ENCODE measurements at places on chromosomes 3 and 15.

- DNase-seq: no peak
These were observed 69.1 kb downstream of the MAGEF1 start for GRCh38 chr3:184642631-184643285.

- DNase-seq: peak; percentile 31
These were observed 35.7 kb downstream of the MGA start for GRCh38 chr15:41695750-41696436.

DNA sequence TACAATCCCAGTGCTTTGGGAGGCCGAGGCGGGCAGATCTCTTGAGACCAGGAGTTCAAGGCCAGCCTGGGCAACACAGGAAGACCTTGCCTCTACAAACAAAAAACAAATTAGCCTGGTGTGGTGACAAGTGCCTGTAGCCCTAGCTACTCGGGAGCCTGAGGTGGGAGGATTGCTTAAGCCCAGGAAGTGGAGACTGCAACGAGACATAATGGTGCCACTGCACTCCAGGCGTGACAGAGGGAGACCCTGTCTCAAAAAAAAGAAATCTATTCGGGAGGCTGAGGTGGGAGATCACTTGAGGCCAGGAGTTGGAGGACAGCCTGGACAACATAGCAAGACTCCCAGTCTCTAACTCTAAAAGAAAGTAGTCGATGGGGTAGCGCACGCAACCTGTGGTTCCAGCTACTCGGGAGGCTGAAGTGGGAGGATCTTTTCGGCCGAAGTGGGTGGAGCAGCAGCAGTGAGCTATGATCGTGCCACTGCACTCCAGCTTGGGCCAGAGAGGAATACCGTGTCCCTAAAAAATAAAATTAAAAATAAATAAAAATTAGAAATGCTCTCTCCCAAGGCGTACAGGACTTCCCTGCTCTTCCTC lies 775 bp downstream of the C3orf33 start:
- no peak for DNase-seq

GRCh38 chr3:60364475-60364874 lies 886.8 kb downstream of the FHIT start:
- no peak for DNase-seq

DNA sequence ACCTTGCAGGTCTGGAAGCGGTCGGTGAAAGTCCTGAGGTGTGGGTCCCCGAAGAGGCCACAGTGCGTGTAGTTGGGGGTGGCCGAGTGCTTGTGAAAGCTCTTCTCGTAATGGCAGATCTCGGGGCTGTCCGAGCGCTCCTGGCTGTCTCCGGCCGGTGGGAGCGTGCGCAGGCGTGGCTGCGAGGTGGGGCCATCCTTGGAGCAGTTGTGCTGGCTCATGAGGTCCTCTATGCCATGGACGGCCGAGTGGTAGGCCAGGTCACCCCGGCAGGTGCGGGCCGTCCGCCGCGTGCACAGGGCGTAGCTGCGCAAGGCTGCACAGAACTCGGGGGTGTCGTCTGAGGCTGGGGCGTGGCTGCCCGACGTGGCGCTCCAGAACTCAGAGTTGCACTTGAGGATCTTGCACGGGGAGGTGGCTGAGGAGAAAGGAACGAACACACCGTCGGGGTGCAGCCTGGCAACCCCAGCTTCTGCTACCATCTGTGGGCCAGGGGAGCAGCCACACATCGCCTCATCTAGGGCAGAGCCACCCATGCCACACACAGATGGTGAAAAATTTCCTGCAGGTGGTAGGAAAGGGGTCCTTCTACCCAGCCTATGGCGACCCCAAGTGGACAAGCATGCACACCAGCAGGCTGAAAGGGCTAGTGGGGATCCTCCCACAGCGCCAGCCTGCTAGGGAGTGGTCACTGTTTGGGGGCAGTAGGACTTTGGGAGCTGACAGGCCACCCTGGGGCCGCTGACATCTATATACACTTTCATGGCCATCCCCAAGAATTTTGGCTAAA lies 36.7 kb downstream of the RGMA start:
- DNase-seq: no peak

DNA sequence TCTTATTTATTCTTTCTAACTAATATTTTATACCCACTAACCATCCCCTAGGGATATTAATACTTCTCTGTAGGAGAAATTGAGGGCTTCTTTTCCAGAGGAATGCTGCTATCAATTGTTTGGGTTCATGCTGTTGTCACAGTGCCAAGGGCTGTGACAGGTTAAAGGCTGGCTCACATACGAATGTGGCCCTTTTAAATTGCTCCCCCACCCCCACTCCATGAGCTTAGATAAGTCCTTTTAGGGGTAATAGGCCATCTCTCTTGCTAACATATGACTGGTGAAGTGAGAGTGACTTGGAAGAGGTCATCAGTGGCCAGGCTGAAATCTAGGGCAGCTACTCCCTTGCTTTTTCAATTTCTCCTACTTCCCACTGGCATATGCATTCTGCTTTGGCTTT lies 121.9 kb upstream of the DPH6 start:
- no peak for DNase-seq

GRCh38 chr3:177944228-177944661 lies 592.0 kb upstream of the KCNMB2 start:
- DNase-seq: no peak

DNA sequence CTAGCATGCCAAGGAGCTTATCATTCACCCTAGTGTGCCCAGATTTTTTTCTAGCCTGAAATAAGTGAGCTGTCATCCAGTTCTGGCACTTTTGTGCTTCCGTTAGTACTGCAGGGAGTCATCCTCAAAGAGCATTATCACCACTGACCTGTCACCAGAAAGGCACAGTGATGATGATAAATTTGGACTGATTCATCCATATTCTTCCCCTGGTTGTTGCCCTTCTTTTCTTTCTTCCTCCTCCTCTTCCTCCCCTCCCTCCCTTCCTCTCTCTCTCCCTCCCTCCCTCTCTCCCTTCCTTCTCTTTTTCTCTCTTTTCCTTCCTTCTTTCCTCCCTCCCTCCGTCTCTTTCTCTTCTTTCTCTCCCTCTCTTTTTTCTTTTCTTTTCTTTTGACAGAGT lies 21.3 kb downstream of the SLC35G2 start:
- DNase-seq: no peak

DNA sequence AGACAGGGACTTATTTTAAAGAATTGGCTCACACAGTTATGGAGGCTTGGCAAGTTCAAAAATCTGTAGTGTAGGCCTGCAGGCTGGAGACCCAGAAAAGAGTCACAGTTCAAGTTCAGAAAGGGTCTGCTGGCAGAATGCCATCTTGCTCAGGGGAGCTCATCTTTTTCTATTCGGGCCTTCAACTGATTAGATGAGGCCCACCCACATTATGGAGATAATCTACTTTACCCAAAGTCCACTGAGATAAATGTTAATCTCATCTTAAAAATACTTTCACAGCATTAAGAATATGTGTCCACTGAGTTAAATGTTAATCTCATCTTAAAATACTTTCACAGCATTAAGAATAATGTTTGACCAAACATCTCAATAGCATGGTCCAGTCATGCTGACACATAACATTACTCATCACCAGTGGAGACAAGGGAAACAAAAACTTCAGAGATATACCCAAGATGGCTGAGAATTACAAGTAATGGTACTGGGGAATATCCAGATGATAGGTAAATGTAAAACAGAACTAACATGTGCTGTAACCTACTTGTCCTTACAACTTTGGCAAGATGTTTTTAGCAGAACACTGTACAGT lies 74.3 kb upstream of the STAC start:
- no peak for DNase-seq

DNA sequence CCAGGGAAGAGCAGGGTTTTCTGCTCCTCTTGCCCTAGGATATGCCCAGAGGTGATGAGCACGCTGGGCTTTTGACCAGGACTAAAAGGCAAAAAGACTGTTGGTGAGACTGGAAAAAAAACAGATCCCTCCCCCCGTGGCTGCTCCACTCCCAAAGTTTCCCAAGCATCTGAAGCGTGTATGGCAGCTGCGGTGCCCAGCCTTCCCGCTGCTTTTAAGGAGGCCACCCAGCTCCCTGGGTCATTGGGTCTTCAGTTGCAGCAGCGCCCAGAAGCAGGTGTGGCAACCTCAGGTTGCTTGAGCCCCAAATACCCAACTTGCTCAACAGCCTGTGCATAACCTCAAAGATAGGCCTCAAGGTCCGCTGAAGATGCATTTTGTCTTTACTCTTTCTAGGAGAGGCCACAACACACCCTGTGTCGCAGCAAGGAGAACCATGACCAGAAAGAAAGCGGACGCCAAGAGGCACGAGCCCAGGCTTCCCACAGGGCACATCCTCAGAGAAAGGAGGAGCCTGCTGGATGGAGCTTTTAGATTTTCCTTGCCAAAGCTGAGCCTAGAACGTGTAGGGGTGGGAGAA lies 2.0 kb downstream of the SRGAP3 start:
- no peak for DNase-seq

DNA sequence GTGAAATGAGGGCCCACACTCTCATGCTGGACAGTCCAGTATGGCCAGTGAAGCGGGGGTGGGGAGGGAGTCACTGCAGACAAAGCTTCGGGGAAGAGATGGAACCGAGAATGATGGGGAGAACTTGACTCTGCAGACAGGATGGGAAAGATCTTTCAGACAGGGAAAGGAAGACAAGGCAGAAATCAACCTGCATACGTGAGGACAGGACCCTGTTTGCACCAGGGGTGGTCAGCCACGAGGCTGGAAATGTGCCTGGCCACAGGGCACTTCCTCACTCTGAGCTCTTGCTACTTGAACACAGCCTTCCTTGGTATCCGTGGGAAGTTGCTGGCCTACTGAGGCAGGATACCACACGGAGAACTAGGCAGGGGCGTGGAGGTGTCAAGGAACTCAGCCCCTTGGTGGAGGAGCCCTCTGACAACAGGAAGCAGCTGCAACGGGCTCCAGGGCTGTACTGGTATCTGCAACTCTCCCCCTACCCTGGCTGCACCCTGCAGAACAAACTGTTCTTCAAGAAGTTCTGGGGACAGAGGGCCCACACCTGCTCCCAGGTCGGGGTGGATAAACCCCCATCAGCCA lies 9.3 kb upstream of the SRP14 start:
- DNase-seq: no peak

GRCh38 chr3:123319760-123320159 lies 118.0 kb downstream of the SEC22A start:
- DNase-seq: no peak

- DNase-seq: no peak
These were observed 862.5 kb downstream of the FHIT start for GRCh38 chr3:60388731-60389130.

DNA sequence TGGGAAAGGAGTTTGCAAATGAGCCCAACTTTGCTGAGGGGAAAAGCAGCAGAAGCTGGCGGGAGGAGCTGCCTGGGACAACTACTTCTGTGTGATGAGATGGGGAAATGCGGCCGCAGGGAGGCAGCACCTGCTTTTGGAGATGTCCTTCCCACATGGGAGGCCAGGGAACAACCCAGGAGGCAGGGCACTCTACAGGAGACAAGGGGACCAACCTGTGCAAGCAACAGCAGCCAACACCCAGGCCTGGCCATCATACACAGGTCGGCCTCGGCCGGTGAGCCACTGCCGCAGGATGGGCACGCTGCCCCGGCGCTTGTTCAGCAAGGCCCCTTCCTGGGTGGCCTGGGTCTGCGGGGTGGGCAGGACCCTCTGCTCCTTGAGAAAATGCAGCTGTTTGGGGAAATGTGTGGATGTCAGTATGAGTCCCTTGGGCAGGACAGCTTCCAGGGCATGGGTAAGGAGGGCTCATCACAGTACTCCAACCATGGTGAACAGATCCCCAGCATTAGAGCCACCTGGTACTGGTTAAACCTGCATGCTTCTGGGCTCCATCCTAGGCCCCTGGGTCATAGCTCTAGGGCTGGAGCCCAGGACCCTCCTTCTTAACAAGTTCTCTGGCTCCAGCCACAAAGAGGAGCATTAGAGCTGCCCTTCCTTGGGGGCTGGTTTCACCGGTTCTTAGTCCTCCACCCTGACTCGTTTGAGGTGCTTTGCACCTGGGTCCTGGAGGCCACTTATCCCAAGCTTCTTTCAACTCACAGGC lies 11.6 kb downstream of the EPB42 start:
- DNase-seq: no peak

DNA sequence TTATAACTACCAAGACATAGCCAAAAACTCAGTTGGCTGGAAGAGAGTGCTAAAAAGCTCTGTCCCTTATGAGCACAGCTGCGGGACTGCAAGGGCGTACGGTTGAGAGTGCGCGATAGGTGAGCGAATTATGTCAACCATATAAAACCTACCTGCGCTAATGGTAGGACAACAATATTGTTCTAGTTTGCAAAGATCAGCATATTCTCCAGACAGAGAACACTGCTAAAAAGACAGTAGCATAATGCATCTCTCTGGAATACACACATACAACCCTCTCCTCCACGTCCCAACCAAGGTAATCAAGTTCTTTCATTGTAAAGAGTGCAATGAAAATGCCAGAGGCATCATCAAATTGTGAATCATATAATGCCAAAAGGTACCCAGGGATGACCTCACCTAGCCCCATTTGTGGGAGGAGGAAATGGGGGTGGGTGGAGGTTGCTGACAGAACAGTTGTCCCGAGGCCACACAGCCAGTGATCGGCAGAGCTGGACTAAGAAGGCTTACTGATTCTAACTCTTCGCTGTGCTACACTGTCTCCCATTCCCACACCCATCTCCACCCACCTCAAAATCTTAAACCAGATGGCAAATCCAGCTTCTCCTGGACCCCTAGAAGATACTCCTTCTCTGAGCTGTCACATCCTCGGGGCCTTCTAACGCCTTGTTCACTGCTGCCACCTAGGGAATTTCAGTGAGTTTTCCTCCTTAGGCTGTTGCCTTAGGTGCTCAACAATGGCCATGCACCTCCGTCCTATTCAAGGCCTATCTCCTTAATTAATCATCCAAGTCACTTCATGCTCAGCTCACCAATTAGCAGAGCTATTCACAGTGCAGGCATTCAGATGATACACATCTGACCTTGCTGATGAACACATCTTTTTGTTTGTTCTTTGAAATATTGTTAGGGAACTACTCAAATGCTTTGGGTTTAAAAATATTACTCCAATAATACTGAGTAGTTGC lies 60.7 kb downstream of the RPL22L1 start:
- peak; percentile 57 for DNase-seq

DNA sequence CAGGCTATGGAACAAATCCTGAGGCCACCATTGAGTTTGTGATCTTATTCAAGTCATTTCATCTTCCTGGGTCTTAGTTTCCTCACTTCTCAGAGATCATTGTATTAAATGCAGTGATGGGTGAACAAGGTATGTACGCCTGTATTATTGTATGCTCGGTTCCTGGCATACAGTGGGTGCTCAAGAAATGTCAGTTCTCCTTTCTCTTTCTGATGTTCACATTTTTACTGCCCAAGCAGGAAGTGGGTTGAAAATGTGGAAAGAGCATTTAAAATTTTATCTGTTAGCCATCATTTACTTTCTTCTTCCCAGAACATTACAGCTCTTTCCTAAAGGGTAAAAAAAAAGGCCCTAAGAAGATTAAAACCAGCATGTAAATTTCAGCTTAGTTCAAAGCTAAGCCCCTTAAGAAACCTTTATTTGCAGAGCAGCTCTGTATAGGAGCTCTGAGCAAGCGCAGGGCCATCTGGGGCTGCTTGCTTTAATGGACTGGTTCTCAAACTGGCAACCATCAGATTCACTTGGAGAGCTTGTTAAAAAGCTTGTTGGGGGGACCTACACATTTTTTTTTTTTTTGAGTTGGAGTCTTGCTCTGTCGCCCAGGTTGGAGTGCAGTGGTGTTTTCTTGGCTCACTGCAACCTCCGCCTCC lies 179.4 kb downstream of the CHST2 start:
- no peak for DNase-seq

Measured in smooth muscle cell of the brain vasculature (primary cell).